ENCODE measurements at places on chromosomes 5 and 9. TPM values are rescaled to one million over a fixed set of nuclear protein-coding genes. Genes with fewer than 3 reads are reported as not detected.

Gene OR1J2
- not detected for total RNA-seq

GRCh38 chr9:16449076-16449730 lies 421.3 kb downstream of the BNC2 start:
- DNase-seq = no peak

Gene RUFY1
- total RNA-seq = 43.7 TPM

Gene CCL21
- 61.6 TPM for total RNA-seq

GRCh38 chr5:125012727-125013451 lies 266.4 kb upstream of the ZNF608 start:
- DNase-seq = no peak

DNA sequence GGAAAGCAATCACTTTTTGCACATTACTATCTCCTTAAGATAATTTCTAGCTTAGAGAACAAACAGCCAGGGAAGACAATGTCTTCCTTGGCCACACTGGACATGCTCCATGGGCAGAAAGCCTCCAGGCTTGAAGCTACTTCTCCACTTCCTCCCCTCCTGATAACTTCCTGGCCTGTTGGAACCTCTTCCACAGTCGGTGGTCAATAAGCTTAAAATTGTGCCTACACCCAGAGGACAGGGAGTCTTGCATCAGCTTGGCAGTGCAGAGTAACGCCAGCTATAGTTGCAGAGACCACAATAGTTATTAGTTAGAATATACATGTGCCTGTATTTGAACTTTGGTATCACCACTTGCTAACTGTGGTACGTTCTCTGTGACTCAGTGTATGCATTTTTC lies 58.1 kb upstream of the ABCA1 start:
- DNase-seq = no peak

- no peak for DNase-seq
Observed at GRCh38 chr5:151476016-151476415, 28.6 kb downstream of the SLC36A1 start.

- DNase-seq = no peak
Observed at GRCh38 chr5:160929360-160929759, 77.3 kb upstream of the ATP10B start.

Gene PCDHGA11
- total RNA-seq = 10.8 TPM

GRCh38 chr9:122315534-122315933 lies 50.9 kb downstream of the MRRF start:
- DNase-seq = no peak

- no peak for DNase-seq
Observed at GRCh38 chr5:72206994-72207393, 99.7 kb downstream of the MAP1B start.

Gene PCDHA4
- 1.1 TPM for total RNA-seq

DNA sequence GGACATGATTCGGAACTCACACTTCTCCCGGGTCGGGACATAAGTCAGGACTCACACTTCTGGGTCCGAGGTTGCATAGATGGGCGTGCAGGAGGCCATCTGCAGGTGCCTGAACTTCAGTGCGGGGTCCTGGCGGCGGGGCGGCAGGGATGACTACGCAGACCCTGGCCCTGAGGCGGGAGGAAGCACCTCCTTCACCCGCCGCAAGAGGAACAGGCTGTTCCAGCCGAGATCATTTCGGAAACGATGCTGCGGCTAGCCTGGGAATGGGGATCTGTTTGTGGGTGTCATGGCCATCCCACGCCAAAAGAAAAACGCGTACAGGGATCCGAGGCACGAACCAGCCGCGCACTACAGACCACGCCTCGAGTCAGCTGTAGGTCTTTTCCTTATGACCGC lies 196.6 kb downstream of the TTLL11 start:
- no peak for DNase-seq

- DNase-seq = peak; percentile 77
Observed at GRCh38 chr9:129007035-129007765, 20.9 kb downstream of the SH3GLB2 start.

DNA sequence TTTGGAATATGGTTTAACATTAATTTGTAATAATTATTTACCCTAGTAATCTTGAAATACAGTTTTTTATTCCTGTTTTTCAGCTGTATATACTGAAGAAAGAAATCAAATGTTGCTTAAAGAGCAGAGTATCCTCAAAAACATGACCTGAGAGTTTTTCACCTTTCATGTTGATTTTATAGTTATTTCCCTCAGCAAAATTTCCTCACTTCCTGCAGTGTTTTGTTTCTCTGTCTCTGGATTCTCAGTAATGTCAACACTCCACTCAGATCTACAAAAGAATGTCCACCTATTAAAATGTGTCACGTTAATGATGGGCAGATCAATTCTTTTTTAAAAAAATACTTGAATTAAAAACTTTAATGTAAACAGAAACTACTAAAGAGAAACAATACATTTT lies 398.3 kb downstream of the ANXA1 start:
- DNase-seq = no peak

GRCh38 chr5:123756318-123756665 lies 244.3 kb downstream of the CSNK1G3 start:
- DNase-seq = no peak

Gene FBN2
- 0.49 TPM for total RNA-seq

- no peak for DNase-seq
Observed at GRCh38 chr5:24703934-24704333, 59.2 kb upstream of the CDH10 start.

- DNase-seq = no peak
Observed at GRCh38 chr5:76689321-76690036, 26.4 kb upstream of the F2R start.

Gene PAEP
- total RNA-seq = not detected

DNA sequence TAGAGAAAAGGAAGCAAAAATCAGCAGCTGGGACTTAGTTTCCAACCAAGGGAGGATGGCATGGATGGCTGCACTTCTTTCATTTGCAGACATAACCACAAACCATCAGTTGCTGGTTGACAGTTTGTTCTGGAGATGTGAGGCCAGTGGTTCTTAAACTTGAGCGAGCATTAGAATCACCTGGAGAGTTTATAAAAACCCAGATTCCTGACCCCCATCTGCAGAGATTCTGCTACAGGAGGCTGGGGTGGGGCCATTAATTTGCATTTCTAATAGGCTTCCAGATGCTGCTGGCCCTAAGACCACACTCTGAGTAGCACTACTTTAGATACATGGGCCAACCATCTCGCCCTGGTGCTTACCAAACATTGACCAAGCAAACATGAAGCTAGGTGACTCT lies 60.8 kb downstream of the MARCHF3 start:
- DNase-seq = no peak

GRCh38 chr5:154652746-154653417 lies 102.3 kb upstream of the LARP1 start:
- no peak for DNase-seq

DNA sequence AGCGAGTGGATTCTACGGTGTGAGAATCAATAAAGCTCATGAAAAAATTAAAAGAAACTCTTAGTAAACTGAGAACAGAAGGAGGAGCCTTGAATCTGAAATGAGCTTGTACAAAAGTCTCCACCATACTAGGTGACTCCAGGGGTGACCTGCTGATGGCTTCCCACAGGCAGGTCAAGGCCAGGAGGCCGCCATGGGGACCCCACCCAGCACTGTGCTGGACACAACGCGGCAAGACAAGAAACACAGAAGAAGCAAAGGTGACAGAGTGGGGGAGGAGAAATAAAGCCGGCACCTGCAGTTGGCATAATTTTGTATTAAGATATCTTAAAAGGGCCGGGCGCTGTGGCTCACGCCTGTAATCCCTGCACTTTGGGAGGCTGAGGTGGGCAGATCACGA lies 12.1 kb upstream of the SLC6A19 start:
- DNase-seq = no peak

Gene ARID3C
- not detected for total RNA-seq

DNA sequence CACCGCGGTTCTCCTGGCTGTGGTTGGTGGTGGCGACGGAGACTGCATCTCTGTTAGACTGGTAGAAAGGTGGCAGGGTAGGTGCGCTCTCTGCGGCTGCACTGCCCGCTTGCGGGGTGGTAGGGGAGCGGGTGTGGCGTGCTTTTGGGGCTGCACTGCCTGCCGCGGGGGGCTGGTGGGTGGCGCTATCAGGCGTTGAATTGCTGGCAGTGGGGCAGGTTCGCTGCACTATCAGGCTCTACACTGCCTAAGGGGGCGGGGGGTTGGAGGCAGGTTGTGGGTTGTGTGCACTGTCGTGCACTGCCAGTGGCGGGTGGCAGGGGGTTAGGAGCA lies 21.0 kb upstream of the TRIM52 start:
- DNase-seq = no peak

DNA sequence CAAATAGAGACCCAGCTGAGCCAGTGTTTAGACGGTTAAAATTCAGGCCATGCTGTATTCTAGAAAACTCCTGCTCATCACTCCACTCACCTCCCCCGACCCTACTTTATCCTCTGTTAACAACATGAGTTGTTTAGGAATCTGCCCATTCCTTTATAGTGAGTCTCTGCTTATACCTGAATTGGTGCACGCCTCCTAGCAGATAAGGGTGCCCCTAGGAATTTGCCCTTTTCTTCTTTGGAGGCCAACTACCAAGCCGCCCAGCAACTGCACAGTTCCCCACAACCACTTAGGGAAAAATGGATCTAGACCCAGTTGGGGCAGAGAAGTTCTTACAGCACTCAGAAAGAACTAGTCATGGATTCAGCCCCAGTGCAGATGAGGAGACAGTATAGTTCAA lies 102.3 kb downstream of the MAMDC2 start:
- no peak for DNase-seq
